ENCODE measurements at places on chromosomes 6 and 20.

DNA sequence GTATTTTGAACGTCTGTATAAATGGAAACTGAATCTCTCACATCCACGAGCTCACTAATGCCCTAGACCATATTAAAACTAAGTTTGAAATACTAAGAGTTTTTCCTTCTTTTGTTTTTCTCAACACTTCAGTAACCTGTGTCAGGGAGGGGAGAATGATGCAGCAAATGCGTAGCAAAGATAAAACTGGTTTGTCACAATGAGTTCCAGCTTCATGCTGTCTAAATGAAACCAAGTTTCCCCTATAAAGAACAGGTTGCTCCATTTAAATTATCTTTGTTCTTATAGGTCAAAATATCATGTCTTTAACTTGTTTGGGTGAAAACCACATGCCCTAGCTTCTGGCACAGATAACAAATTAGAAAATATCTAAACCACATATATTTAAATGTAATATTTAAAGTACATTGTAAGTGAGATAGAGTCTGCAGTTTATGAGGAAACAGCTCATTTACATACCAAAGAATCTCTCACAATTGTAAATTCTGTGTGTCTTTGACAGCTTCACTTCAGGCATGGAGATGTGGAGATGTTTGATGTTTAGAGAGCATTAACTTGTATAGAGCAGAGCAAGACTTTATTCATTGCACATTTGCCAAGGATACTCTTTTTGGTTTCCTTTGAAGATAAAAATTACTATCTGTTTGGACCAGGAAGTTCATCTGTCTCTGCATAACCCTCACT lies 7.3 kb downstream of the TRDN start:
- DNase-seq = no peak

GRCh38 chr20:44010162-44010704 lies 95.6 kb downstream of the TOX2 start:
- DNase-seq = no peak

DNA sequence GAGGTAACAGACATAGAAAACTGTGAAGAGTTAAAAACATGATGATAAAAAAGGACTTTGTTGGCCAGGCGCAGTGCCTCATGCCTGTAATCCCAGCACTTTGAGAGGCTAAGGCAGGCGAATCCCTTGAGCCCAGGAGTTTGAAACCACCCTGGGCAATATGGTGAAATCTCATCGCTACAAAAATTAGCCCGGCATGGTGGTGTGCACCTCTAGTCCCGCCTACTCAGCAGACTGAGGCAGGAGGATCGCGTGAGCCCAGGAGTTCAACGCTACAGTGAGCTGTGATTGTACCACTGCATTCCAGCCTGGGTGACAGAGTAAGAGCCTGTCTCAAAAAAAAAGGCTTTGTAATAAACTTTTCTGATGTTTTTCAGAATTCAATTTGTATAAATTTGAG lies 60.1 kb downstream of the GFOD1 start:
- no peak for DNase-seq

- DNase-seq = no peak
Measured at GRCh38 chr20:8227293-8227692, 95.2 kb downstream of the PLCB1 start.

DNA sequence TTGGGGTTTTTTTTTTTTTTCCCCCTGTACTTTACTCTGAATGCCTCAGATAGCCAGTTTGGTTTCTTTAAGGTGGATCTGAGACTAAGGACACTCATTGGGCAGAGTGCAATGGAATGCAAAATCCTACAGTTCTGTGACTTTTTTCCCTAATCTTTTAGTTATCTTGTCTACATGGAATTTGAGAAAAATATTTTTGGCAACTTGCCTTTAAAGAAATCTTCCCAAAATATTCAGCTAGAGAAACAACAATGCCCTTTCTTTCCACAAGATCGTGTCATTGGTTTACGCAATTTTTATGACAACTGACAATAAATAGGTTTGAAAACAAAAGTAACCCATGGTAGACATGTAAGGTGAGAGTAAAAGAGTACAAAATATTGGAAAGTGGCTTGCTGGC lies 171.7 kb upstream of the LAMP5 start:
- no peak for DNase-seq

GRCh38 chr20:15653396-15654207 lies 919.6 kb downstream of the KIF16B start:
- DNase-seq = no peak

DNA sequence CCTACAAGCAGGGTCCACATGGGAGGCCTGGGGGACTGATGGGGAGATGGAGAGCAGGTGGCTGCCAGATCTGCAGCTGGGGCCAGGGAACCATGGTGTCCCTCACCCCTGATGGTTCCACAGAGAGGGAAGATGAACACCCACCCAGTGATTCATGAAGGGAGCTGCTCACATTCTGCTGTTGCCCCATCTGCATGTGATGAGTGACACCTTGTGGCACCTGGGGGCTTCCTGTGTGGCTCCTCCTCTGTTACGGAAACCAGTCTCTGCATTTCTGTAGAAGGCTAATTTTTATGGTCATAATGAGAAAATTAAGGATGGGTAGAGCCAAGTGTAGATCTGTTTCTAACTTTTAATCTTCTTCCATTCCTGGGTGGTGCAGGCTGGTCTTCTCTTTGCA lies 217.1 kb downstream of the SMOC2 start:
- no peak for DNase-seq

GRCh38 chr6:53924277-53924676 lies 129.5 kb downstream of the LRRC1 start:
- no peak for DNase-seq

- no peak for DNase-seq
Measured at GRCh38 chr6:44452725-44453124, 65.2 kb downstream of the CDC5L start.

Measured in stimulated activated effector memory CD8-positive, alpha-beta T cell treated with anti-CD3 and anti-CD28 coated beads, Interleukin-12 subunit alpha, Interleukin-12 subunit beta, amount 100 ng/mL, for 72 hours (primary cell).